ENCODE measurements at places on chromosomes 3 and 15.

DNA sequence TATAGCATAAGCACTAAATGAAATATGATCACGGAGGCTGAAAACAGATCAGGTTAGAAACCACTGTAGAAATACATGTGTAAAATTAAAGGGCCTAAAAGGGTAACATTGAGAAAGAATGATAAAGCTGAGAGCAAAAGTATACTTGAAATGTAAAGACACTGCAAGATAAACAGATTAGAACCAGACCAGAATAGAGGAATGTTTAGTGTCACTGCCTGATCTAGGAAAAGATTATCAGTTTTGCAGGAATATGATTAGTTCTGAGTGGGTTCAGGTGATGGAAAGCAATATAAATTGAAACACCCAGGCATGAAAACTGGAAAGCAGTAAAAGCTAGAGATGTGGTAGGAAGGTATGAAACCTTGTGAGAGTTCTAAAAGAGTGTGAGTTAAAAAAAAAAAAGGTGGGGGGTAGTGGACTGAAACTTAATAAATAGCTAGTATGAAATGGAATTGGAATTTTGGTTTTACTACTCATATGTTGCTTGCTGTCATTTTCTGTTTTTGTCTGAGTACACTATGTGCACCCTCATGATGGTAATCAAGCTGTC, 16.0 kb upstream of the C3orf38 start:
- DNase-seq: no peak

DNA sequence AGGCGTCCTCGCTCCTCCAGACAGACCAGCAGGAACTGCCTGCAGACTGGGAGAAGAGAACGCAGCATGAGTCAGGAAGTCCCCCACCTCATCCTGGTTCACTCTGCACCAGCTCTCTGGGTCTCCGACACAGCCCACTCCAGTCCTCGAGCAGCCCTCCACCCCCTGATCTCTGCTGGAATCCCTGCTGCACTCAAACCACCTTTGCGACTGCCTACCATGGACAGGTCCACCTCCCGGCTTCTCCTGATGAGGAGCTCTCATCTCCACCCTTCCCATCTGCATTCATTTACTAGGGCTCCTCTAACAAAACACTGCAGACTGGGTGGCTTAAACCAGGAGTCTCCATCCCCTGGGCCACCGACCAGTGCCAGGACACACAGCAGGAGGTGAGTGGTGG, 202.3 kb upstream of the IGF1R start:
- no peak for DNase-seq

- DNase-seq: no peak
Measured at GRCh38 chr15:97114900-97115760, 784.6 kb downstream of the NR2F2 start.

DNA sequence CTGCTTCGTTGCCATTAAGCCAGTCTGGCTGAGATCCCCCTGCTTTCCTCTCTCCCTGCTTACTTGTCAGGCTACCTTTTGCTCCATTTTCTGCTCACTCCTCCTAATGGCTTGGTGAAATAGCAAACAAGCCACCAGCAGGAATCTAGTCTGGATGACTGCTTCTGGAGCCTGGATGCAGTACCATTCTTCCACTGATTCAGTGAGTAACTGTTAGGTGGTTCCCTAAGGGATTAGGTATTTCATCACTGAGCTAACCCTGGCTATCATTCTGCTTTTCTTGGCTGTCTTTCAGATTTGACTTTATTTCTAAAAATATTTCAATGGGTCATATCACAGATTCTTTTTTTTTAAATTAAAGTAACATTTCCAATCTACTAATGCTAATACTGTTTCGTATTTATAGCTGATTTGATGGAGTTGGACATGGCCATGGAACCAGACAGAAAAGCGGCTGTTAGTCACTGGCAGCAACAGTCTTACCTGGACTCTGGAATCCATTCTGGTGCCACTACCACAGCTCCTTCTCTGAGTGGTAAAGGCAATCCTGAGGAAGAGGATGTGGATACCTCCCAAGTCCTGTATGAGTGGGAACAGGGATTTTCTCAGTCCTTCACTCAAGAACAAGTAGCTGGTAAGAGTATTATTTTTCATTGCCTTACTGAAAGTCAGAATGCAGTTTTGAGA, 25.0 kb downstream of the CTNNB1 start:
- no peak for DNase-seq

- no peak for DNase-seq
Measured at GRCh38 chr15:77044228-77045042, 26.5 kb downstream of the TSPAN3 start.

- DNase-seq: no peak
Measured at GRCh38 chr15:40151499-40151898, 9.4 kb upstream of the BUB1B start.

GRCh38 chr3:169264711-169265110, 398.8 kb downstream of the MECOM start:
- DNase-seq: no peak

DNA sequence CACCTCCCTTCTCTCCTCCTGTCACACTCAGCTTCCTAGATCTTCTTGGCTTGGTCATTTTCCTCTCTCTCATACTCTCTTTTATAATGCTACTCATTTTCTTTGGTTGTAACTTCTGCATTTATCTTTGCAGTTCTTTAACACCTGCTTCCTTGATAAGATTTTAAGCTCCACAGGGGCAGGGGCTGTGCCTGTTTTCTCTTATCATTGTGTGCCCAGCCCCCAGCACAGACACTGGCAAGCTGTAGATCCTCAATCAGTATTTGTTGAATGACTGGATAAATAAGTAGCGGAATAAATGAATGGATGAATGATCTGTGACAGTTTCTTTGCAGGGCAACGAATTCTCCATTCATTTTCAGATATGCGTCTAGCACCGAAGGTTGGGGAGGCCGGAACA, 64.3 kb upstream of the MEX3B start:
- no peak for DNase-seq

GRCh38 chr15:56410721-56411120, 45.5 kb downstream of the TEX9 start:
- peak; percentile 10 for DNase-seq

DNA sequence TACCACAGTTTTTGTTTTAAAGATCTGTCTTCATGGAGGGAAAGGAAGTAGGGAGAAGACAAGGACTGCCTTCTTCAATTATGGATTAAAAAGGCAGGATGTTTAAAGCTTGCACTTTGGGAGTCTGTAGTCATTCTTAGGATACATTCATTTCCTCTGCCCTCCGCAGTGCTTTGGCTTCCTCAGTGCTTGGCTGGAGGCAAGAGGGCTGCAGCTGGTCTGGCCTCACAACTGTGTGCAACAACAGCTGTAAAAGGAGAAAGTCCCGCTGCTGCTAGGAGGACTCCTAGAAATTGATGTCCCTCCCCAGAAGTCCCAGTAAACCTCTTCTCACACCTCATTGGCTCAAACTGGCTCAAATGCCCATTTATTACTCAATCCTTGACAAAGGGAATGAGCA, 54.4 kb upstream of the PPP2R3A start:
- DNase-seq: no peak

DNA sequence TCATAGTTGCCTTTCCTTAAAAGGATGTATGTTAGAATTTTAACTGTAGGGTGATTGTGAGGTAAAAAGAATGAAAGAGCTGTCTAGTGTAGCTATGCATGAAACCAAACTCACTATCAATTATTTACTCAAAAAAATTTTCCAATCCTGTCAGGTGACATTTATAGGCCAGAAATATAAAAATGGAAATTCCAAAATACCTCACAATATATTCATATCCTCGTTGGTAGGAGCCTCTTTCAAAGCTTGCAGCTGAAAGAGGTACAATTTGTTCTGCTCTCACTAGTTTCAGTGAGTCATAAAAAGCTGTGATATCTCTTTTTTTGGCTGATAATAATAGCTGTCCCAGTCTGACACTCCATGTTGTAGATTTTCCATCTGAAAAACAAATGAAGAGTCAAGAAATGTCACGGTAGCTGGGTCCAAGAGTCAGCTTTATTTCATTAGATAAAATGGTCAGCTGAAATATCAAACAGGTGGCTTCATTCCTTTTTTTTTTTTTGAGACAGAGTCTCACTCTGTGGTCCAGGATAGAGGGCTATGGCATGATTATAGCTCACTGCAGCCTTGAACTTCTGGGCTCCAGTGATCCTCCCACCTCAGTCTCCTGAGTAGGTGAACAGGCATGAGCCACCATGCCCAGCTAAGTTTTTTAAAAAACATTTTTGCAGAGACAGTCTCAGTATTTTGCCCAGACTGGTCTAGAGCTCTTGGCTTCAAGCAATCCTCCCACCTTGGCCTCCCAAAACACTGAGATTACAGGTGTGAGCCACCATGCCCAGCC, 50.8 kb upstream of the XRN1 start:
- no peak for DNase-seq

DNA sequence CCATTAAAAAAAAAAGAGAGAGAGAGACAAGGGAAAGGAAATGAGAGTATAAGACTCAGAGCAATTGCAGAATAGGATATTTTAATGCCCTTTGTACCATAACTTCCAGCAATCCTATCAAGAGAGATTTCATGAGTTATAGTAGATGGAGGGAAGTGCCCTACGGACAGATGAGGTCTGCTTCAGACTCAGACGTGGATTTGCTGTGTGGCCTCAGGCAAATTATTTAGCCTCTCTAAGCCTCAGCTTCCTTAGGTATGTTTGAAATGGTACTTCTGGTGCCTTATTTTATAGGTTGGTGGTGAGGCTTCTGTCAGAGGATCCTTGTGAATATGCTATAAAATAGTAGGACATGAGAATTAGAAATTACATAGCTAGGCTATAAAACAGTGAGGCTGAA, 448.2 kb downstream of the EDEM1 start:
- no peak for DNase-seq

- no peak for DNase-seq
Measured at GRCh38 chr15:90915216-90915807, 12.2 kb downstream of the MAN2A2 start.

DNA sequence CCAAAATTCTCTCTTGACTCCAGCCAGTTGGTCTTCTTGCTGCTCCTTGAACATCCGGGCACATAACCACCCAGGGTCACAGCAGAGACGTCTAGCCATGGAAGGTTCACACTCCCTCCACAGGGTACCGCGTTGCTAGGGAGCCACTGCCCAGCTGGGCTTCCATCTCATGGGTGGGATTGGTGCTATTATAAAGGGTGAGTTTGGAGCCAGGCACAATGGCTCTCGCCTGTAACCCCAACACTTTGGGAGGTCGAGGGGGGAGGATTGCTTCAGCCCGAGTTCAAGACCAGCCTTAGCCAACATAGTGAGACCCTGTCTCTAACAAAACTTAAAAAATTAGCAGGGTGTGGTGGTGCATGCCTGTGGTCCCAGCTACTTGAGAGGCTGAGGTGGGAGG, 17.5 kb upstream of the SKOR1 start:
- DNase-seq: no peak
